Stimulated activated CD4-positive, alpha-beta T cell treated with anti-CD3 and anti-CD28 coated beads, TNF-alpha, amount 100 ng/mL, for 48 hours (primary cell): ENCODE measurements at places on chromosomes 6 and 20.

DNA sequence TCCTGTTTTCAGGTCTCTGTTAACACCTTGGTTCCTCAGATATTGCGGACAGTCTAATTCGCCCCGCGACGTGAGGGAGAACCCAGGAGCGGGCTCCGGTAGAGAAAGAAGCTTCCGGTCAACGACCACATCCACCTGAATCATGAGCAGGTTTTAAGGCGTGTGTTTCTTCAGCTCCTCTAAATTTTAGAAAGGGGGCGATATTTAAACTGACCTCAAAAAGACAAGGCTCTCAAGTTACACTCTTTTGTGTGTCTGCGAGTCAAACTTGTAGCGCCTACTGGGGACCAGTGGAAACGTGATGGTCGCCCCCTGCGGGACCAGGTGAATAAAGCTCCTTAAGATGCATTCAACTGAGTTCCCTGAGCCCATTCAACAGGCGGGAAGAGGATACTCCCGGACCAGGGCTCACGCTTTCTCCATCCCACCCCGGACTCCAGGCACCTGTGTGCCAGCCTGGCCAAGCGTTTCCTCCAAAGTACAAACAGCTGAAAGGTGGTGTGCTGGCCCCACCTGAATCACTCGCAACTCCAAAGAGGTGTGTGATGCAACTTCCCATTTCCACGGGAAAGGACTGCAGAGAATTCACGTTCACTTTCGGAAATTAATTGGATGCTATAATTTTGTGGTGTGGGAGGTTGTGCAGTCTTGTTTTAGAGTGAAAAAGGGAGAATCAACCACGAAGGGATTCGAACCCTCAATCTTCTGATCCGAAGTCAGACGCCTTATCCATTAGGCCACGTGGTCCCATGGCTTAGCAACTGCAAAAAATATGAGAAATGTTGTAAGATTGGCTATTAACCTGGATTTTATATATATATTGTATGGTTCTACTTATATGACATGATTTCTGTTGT is 17.0 kb downstream of the GPX5 start:
- peak; percentile 48 for DNase-seq

DNA sequence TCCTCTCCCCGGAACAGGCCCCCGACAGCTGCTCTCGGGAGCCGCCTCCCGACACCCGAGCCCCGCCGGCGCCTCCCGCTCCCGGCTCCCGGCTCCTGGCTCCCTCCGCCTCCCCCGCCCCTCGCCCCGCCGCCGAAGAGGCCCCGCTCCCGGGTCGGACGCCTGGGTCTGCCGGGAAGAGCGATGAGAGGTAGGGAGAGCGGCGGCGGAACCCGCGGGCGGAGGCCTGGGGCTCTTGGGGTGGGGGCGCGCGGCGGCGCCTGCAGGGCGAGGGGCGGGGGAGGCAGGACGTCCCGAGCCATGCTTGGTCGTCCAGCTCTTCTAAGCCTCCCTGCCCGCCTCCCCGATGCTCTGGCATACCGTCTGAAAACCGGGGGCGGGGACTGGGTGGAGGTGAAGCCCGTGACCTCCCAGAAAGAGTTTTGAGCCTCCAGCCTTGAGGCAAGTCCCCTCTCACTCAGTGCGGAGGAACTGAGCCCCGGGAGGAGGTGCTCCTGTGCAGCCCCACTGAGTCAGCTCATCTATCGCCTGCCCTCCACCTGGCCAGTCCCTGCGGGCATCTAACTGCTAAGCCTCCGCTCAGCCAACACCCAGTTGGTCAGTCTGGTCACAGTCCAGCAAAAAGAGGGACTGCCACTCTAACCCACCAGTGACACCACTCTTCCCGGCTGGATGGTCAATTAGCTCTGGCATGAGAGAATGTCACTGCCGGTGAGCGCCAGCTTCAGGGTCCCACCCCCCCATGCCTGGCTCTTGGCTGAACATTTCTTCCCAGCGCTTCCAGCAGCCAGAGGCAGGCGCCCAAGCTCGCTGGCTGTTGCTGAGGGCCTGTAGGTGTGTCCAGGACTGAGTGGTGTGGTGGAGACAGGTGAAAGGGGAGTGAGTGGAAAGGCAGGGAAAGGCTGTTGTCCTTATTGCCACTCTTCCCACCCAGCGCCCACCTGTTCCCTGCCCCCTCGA is 482 bp downstream of the DDR1 start:
- DNase-seq: peak; percentile 59

DNA sequence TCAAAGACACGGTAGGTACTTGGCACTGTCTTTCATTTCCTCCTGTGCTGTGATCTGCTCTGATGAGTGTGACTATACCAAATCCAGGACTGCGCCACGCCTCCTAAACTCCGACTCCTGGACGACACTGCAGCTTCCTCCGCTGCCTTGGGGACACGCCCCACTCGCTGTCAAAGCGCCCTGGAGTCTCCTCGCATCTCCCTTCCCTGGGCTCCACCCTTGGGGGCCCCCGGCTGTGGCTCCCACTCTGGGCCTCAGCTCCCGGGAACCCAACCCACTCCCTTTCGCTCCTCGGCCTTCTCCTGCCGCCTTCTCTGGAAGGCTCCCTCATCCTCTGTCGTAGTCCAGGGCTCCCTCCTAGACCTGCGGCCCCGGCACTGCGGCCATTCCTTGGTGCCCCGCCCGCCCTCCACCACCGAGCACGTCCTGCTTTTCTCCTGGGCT is 61.2 kb downstream of the RSPH3 start:
- no peak for DNase-seq

GRCh38 chr20:55229451-55229850 is 754.1 kb downstream of the DOK5 start:
- no peak for DNase-seq

DNA sequence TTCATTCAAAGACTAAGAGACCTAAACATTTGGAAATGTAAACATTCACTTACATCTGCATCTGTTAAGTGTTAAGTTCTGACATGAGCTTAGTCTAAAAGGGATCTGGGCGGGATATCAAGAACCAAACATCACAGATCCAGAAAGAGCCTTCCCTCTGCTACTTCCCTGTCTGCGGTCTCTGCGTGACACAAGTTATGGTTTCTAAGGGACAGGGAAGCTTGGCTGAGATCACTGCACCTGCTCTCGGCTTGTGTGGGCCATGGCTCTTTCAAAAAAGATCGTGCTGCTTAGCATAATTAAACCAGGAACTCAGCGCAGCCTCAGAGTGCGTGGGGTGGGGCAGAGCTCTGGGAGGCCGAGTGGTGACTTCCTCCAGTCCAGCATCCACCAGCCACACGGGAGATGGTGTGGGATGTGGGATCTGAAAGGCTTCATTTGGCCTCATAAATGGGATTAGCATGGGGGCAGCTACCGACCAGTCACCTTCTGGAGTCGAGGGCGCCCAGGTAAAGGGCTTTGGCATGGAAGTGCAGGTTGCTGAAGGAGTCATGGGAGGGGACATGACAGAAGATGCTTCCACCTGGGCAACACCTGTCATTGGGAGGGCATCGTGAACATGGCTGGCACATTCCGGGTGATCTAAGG is 16.7 kb upstream of the RAMACL start:
- no peak for DNase-seq

DNA sequence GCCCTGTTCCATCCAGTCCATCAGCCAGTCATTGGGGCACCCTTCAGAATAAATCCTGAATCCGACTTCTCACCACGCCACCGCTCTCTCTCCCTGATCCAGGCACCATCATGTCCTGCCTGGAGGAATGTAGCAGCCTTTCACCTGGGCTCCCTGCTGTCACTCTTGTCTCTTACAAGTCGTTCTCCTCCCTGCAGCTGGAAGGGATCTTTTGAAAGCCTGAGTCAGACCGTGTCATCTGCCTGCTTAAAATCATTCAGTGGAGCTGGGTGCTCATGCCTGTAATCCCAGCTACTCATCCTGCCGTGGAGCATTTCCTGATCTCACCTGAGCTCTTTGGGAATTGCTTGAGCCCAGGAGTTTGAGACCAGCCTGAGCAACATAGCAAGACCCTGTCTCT is 19.2 kb upstream of the KCNG1 start:
- no peak for DNase-seq

GRCh38 chr20:43534791-43535350 is 24.0 kb upstream of the SGK2 start:
- DNase-seq: no peak

DNA sequence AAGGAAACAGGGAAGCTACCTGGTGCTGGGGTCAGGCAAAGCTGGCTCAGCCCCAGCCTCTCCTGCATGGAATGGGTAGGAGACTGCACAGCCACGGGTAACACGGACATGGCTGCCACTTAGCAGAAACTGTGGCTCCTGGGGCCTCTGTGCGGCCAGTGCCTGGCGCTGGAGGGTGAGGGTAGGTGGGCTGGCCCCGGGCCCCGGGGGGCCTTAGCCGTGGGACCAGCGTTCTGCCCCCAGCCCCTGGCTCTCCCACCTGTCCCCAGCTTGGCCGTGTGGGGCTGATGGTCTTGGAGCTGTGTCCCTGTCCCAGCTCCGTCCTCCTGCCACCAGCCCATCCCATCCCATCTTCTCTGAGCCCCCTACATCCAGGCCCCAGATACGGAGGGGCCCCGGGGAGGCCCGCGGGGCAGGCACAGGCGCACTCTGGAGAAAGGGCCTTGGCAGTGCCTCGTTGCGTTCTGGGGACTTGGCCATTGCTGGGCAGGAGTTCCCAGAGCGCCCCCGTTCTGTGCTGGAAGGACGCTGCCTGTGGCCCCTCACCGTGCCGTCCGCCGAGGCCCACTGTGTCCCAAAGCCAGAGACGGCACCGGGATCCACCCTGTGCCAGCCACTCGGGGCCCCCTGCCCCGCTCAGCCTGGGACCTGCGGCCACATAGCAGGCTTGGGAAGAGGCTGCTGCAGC is 12.2 kb downstream of the CHRNA4 start:
- no peak for DNase-seq

GRCh38 chr6:13653296-13653695 is 38.2 kb downstream of the NOL7 start:
- DNase-seq: no peak

- no peak for DNase-seq
These were observed 196.1 kb downstream of the LY86 start for GRCh38 chr6:6784514-6785162.

- DNase-seq: no peak
These were observed 97.4 kb upstream of the SOX4 start for GRCh38 chr6:21496196-21496595.

DNA sequence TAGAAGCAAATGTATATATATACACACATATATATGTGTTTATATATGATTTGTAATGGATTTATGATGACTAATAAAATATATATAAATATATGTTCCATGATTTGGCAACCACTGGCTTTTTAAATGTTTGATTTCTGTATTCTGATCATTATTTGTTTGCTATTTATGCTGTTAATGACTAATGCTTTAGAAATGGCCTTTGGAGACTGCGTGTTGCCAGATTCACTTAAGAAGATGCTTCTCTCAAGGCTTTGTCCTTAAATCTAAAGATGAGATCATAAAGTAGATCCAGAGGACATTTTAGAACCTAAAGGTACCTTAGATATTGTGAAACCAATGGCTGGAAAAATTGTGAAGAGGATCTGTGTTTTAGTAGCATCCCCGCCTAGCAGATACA is 116.0 kb upstream of the SUPT3H start:
- no peak for DNase-seq

GRCh38 chr6:14750059-14750661 is 495.7 kb upstream of the JARID2 start:
- DNase-seq: no peak

DNA sequence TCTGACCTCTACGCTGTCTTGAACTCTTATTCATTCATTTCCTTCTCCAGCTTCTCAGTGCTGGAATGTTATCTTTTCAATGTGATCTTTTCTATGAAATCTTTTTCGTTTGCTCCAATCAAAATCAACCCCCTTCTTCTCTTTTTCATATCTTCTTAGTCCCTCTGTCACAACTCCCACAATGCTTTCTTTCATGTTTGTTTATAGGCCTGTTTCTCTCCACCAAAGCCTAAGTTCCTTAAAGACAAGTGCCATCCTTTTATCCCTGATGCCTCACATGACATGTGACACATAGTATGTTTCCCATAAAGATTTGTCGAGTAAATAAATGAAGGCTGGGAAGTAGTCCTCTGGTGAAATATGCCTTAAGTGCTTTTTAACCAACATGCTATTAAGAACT is 38.1 kb downstream of the CRYBG1 start:
- no peak for DNase-seq
